ENCODE measurements at places on chromosomes 3 and 15. TPM values are rescaled to one million over a fixed set of nuclear protein-coding genes. Genes with fewer than 3 reads are reported as not detected.

Gene STX19
- not detected for total RNA-seq

Gene ZNF860
- under 0.01 TPM for total RNA-seq

Gene GPR87
- total RNA-seq = 0.17 TPM

Gene A4GNT
- total RNA-seq = not detected

Gene CHCHD6
- 11.1 TPM for total RNA-seq

Gene ARL6IP5
- 132 TPM for total RNA-seq

Gene CCR1
- total RNA-seq = 1.3 TPM

Gene CISH
- total RNA-seq = 0.99 TPM

Gene SLITRK3
- not detected for total RNA-seq

Gene TRPM1
- not detected for total RNA-seq

Gene GCNT3
- total RNA-seq = 0.26 TPM

Gene MRPL3
- 80.1 TPM for total RNA-seq

Gene RBP2
- not detected for total RNA-seq

Gene DAZL
- not detected for total RNA-seq

Gene C2CD4A
- not detected for total RNA-seq

Gene ADCY5
- total RNA-seq = 0.51 TPM

Gene TIGIT
- total RNA-seq = not detected

Gene CSPG5
- under 0.01 TPM for total RNA-seq

Gene COLQ
- total RNA-seq = 0.26 TPM

Gene PRTG
- 4.0 TPM for total RNA-seq

Gene KLHL40
- not detected for total RNA-seq

Gene CLDN18
- total RNA-seq = not detected

Gene ENTPD3
- total RNA-seq = under 0.01 TPM

Gene KNL1
- total RNA-seq = 5.0 TPM

Gene SNX22
- 0.17 TPM for total RNA-seq

Gene CCDC9B
- total RNA-seq = 38.0 TPM

Gene LRRC58
- 21.1 TPM for total RNA-seq

Gene CATSPER2
- total RNA-seq = 2.3 TPM

Gene GPR160
- 0.50 TPM for total RNA-seq

Gene CHDH
- total RNA-seq = 0.77 TPM

Gene MDFIC2
- not detected for total RNA-seq

Gene DLEC1
- under 0.01 TPM for total RNA-seq

Gene GNAT1
- total RNA-seq = not detected

Gene SPINK8
- not detected for total RNA-seq

Gene FGF12
- total RNA-seq = 0.17 TPM

Gene SLC25A36
- total RNA-seq = 55.0 TPM

Gene ANKUB1
- not detected for total RNA-seq

Gene ALPK3
- 0.50 TPM for total RNA-seq

Gene BCHE
- 29.0 TPM for total RNA-seq

Gene ACTC1
- total RNA-seq = 0.33 TPM

Gene ROBO1
- total RNA-seq = 104 TPM

Gene CPNE9
- total RNA-seq = not detected

Gene STARD9
- total RNA-seq = 8.3 TPM

Gene SCG3
- not detected for total RNA-seq

Gene KCNAB1
- total RNA-seq = 0.33 TPM

Gene OR5H15
- not detected for total RNA-seq

Gene CACNA2D2
- under 0.01 TPM for total RNA-seq

Gene CKMT1B
- not detected for total RNA-seq

Gene CLASP2
- 62.6 TPM for total RNA-seq

Gene COL6A5
- total RNA-seq = under 0.01 TPM

Gene POLQ
- 4.1 TPM for total RNA-seq

Gene SLC24A5
- total RNA-seq = not detected

Gene DNAJA4
- total RNA-seq = 7.9 TPM

Gene LRTM1
- not detected for total RNA-seq

Gene ITIH4
- 2.6 TPM for total RNA-seq

Gene NBEAL2
- 2.1 TPM for total RNA-seq

Gene ACVR2B
- 2.3 TPM for total RNA-seq

Gene CIDEC
- not detected for total RNA-seq

Gene NTRK3
- not detected for total RNA-seq
